ENCODE measurements at places on chromosomes 5 and 9. TPM values are rescaled to one million over a fixed set of nuclear protein-coding genes. Genes with fewer than 3 reads are reported as not detected.

DNA sequence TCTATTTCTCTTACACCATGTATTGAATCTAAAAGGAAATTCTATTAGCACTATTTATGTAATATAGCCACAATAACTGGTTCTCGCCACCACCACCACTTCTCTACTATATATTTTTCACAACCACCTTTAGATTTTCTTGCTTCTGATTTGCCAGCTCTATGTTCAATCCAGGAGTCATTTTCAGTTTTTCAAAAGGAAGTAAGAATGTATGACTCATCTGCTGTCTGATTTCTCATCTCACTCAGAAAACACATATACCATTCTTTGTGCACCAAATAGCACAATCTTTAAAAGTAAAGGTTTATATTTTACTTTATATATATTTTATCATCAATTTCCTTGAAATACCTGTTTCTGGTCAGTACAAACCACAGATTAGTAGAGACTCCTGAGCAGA is 1127.5 kb downstream of the TAF11L14 start:
- no peak overlapping the region for H3K4me3 ChIP-seq
- H3K36me3 ChIP-seq: no peaks in the 10 kb centered on the region
- H3K27me3 ChIP-seq: no peaks in the 10 kb centered on the region
- no peaks in the 10 kb centered on the region for H3K4me1 ChIP-seq

GRCh38 chr5:155935723-155936122 is 391.2 kb upstream of the SGCD start:
- H3K27ac ChIP-seq: no peak overlapping the region
- H3K36me3 ChIP-seq: no peaks in the 10 kb centered on the region
- no peak overlapping the region for H3K4me3 ChIP-seq
- no peaks in the 10 kb centered on the region for H3K4me1 ChIP-seq

DNA sequence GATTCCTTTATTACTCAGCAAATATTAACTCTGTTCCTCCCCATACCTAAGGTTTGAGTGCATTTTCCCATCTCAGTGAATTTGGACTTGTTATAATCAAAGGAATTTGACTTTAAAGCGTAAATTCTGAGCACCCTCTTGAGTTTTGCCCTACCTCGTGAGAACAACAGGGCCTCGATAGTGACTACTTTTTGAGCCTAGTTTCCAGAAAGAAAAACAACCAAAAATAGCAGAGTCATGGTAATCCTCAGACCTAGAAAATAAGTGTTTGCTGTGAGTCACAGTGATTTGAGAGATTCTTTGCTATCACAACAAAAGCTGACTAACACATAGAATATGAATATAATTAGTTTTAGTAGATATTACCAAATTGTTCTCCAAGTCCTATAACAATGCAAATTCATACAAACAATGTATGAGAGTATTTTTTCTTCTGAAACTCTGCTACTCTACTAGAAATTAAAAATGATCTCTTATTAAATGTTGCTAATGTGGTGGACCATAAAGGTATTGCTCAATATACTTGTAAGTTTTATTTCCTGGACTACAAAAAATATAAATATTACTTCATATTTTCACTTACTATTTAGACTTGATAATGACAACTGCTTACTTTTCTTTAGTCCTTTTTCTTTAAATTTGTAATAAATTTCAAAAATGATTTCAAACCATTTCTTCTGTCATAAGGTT is 759.7 kb downstream of the BRINP1 start:
- H3K4me3 ChIP-seq: no peak overlapping the region
- no peaks in the 10 kb centered on the region for H3K36me3 ChIP-seq
- no peak overlapping the region for H3K27ac ChIP-seq
- H3K27me3 ChIP-seq: no peaks in the 10 kb centered on the region
- no peaks in the 10 kb centered on the region for H3K4me1 ChIP-seq

DNA sequence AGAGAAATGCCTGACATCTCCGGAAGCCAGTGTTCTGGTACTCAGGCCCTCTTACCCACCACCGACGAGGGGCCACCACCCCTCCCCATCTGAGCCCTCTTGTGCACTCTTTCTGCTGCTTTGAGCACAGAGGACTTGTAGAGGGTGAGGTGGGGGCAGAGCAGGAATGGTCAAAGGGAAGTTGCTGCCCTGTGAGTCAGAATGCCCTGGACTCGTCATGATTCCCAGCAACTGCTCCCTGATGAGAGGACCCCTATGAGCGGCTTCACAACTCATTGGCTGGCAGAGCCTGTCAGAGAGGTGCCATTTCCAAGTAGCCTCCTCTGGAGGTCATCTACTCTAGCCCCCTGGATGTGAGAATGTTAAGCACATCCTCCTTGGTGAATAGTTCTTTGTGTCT is 845 bp downstream of the ECSCR start:
- no peaks in the 10 kb centered on the region for H3K36me3 ChIP-seq
- H3K4me1 ChIP-seq: no peaks in the 10 kb centered on the region
- DNase-seq: no peak
- peak overlapping the region; percentile 14 for H3K4me3 ChIP-seq
- peak overlapping the region; percentile 51 for H3K27ac ChIP-seq
- H3K27me3 ChIP-seq: no peaks in the 10 kb centered on the region

DNA sequence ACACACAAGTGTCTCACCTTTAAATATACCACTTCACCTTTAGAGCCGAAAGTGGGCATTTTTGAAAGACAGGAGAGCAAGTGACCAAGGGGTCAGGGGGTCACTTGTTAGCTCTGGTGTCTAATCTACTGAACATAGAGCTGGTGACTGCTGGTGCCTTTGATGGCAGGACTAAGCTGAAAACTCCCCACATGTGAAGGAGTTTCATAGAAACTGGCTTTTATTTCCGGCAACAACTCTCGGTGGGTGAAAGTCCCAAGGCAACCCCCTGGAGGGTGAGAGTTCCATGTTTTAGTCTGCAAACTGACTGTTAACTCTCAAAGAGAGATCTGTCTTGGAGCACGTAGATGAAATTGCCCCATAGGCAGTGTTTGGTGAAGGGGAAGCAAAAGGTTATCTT is 466.9 kb downstream of the DMRTA1 start:
- H3K4me1 ChIP-seq: no peaks in the 10 kb centered on the region
- H3K36me3 ChIP-seq: no peaks in the 10 kb centered on the region
- no peak for DNase-seq
- H3K4me3 ChIP-seq: no peak overlapping the region
- H3K27ac ChIP-seq: no peak overlapping the region
- H3K27me3 ChIP-seq: no peaks in the 10 kb centered on the region

DNA sequence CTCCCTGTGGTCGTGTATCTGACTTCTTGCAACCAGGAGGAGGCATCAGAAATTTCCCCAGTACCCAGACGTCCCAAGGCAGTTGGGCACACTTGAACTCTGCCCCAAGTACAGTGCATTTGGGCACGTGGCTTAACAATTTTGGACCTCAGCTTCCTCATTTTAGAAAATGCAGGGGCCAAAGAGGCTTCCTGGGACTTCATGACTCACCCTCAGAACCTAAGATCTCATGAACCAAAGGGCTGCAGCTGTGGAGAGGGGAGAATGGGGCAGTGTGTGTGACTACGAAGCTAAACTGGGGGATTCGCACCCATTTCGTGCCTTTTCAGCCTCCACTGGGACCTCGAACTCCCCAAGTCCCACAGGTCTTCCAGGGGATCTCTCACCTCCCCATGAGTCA is 59.2 kb downstream of the SYK start:
- H3K27me3 ChIP-seq: no peaks in the 10 kb centered on the region
- H3K4me3 ChIP-seq: no peak overlapping the region
- H3K36me3 ChIP-seq: no peaks in the 10 kb centered on the region
- DNase-seq: no peak

- DNase-seq: peak; percentile 44
- no peaks in the 10 kb centered on the region for H3K27me3 ChIP-seq
- no peaks in the 10 kb centered on the region for H3K4me1 ChIP-seq
- no peak overlapping the region for H3K4me3 ChIP-seq
- H3K36me3 ChIP-seq: no peaks in the 10 kb centered on the region
Measured at GRCh38 chr5:175689147-175689991, 31.5 kb downstream of the HRH2 start.

DNA sequence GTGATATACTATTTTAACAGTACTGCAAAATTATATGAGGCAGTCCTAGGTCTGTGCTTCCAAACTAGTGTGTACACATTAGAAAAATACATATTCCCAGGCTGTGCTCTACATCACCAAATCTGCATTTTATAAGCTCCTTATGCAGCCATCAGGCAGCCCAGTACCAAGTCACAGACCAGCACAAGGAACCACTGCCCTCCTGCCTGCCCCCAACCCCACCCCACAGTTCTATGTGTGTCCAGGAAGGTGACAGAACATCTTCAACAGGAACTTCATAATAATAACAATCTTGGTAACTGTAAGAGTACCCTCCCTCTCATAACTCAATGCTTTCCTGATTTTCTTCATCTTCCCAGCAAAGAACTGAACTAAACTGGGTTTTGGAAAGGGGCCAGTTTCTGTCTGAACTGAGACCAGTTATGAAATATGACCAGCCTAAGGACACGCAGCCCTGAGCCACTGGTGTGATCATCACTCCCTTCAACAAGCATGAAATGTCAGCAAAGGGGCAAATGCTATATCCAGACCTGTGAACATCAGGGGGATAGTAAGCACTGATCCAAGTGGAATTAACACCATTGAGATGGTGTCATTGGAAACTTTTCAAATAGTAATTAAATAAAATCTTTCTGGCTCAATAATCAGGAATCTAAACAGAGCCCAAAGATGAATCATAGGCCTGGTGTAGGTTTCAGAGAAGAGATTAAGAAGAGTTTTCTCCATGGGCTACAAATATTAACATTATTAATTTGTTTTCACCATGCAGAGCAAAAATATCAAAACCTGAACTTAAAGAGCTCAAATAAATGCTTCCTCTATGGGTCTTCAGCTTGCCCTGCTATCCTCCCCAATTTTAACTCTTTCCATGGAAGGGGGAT is 82.1 kb downstream of the DPYSL3 start:
- no peak overlapping the region for H3K27ac ChIP-seq
- DNase-seq: no peak
- no peaks in the 10 kb centered on the region for H3K27me3 ChIP-seq
- no peaks in the 10 kb centered on the region for H3K36me3 ChIP-seq
- no peak overlapping the region for H3K4me3 ChIP-seq
- no peaks in the 10 kb centered on the region for H3K4me1 ChIP-seq

DNA sequence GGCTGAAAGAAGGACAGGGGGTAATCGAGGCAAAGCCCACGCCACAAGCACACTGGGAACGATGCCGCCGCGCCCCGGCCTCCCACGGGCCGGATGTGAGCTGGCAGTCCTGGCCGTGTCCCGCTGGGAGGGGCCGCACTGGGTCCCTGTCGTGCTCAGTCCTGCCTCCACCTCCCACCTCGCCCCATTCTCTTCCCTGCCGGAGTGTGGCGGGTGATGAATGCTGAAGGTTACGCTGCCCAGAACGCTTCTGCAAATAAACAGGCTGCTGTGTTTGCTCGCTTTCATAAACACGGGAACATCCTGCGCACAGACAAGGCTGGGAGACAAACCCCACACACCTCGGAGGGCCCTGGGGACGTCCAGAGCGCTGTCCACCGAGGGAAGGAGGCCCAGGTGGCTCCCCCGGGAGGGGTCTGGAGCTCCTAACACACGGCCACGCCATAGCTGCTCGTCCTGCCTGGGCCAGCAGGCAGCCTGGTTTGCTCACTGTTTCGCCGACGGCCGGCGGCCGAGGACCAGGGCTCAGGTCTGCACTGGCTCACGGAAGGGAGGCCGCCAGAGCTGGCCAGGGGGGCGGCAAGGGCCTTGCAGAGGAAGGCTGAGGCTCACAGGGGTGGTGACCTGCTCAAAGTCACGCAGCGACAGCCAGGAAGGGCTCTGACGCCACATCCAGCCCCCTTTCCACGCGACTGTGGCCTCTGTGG is 2.3 kb downstream of the DNLZ start:
- peaks cover 4% of the 10 kb centered on the region for H3K4me1 ChIP-seq
- no peaks in the 10 kb centered on the region for H3K27me3 ChIP-seq
- H3K27ac ChIP-seq: no peak overlapping the region
- H3K4me3 ChIP-seq: no peak overlapping the region

DNA sequence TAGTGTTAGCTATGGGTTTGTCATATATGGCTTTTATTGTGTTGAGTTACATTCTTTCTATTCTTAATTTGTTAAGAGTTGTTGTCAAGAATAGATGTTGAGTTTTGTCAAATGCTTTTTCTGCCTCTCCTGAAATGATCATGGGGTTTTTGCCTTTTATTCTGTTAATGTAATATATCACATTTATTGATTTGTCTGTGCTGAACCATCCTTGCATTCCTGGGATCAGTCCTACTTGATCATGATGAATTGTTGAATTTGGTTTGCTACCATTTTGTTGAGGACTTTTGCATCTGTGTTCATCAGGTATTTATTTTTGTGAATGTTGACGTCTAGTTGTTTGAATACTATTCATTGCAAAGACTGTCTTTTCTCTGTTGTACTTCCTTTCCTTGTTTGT is 23.9 kb downstream of the RIC1 start:
- no peaks in the 10 kb centered on the region for H3K27me3 ChIP-seq
- H3K4me3 ChIP-seq: no peak overlapping the region
- DNase-seq: no peak
- no peaks in the 10 kb centered on the region for H3K4me1 ChIP-seq
- H3K36me3 ChIP-seq: no peaks in the 10 kb centered on the region
- no peak overlapping the region for H3K27ac ChIP-seq

STKLD1 gene
- total RNA-seq: 0.44 TPM

CYLC2 gene
- not detected for total RNA-seq

TRIP13 gene
- total RNA-seq: 0.15 TPM

UTP15 gene
- total RNA-seq: 13.6 TPM

GPR21 gene
- 0.62 TPM for total RNA-seq

HRCT1 gene
- total RNA-seq: 0.40 TPM

LCN9 gene
- total RNA-seq: not detected

Data from right lobe of liver (tissue), 6 donors.